ENCODE measurements at places on chromosomes 2 and 18. TPM values are rescaled to one million over a fixed set of nuclear protein-coding genes. Genes with fewer than 3 reads are reported as not detected.
A peak's percentile ranks its signal among the peaks of the same experiment; 100 is the strongest.

GALNT3 gene
- total RNA-seq: 0.59 TPM

GKN1 gene
- total RNA-seq: not detected

C2orf66 gene
- total RNA-seq: not detected

- DNase-seq: no peak
These were observed 129.7 kb downstream of the NETO1 start for GRCh38 chr18:72738136-72738535.

- no peak for DNase-seq
These were observed 40.3 kb downstream of the MYCN start for GRCh38 chr2:15980605-15981098.

GRCh38 chr18:48184118-48184517, 225.1 kb downstream of the ZBTB7C start:
- DNase-seq: no peak

- DNase-seq: peak; percentile 39
These were observed 844 bp upstream of the VSNL1 start for GRCh38 chr2:17539611-17540092.

- no peak for DNase-seq
These were observed 1395.5 kb upstream of the PIK3C3 start for GRCh38 chr18:40559556-40559955.

DNA sequence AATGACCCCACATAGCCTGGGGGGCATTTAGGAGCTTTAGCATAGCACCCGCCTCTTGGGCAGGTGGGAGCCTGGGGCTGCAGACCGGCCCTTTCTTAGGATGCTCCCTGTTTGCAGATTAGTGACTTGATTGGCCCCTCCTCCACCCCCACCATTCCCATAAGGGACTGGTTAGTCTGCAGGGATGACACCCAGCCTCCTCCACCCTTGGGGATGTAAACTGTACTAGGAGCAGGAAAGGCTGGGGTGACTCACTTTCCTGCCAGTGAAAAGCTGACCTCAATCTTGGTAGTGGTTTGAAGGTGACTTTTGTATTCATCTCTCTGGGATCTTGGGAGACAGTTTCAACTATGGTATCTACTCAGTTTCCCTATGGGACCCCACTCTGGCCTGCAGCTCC, 24.2 kb downstream of the CTIF start:
- DNase-seq: peak; percentile 92

GRCh38 chr2:121754851-121755236, 607 bp upstream of the TSN start:
- no peak for DNase-seq

DNA sequence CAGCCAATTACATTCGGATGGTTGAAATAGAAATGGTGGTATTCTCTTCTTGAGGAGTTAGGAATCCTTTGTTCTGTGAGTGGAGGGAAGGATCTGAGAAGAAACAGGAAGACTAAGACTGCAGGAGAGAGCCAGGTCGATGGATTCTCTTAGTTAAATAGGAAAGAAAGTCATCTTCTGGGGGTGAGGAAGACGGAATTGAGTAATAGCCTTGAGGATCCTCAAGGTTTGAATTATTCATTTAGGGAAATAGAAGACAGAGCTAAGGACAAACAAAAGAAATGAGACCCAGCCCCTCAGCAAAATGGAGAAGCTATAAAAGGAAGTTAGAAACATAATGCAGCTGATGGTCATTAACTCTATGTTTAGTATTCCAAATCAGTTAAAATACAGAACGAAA, 1.8 kb downstream of the LAPTM4A start:
- DNase-seq: peak; percentile 16
